NK-92 treated with Interleukin-12 subunit alpha and Interleukin-12 subunit beta, amount 100 ng/mL, for 24 hours (cell line): ENCODE measurements at places on chromosomes 11 and 22.

- DNase-seq = no peak
These were observed 149.4 kb upstream of the SNX19 start for GRCh38 chr11:131065435-131066413.

DNA sequence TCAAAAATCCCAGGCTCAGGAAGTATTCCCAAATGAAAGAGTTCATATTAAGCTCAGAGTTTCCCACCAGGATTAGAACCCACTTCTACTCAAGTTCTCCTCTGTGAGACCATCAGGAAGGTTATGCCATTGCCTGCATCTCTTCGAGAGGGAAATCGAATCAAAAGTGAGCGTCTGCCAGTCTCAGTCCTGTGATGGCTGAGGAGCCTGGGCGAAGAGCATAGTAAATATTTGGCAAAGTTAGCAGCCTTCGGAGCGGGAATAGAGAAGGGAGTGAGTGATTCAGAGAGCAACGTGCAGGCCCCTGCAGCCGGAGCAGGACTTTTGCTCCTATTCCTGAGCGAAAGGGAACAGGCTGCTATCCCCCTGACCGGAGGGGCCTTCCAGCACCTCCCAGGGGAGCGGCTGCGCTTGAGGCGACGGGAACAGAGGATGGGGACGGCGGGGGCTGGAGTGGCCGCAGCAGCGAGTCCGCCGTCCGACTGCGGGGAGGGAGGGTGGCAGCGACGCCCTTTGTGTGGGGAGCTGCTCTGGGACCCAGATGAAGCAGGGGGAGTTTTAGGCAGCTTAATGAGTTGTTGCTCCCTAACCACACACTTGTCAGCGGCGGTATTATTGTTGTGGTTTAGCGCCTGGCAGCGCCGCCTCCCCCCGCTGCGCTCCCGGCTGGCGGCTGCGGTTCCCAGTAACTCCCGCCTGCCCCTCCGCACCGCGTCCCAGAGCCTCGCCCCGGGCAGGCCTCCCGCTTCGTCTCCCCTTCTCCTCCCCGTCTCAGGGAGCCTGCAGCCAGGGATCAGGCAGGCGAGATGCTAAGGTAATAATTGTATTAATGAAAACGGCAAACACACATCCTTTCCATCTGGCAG, 21.7 kb upstream of the NRGN start:
- no peak for DNase-seq

GRCh38 chr22:49736538-49736937, 91.1 kb downstream of the BRD1 start:
- DNase-seq = no peak

- DNase-seq = no peak
These were observed 315.2 kb downstream of the BLID start for GRCh38 chr11:121800731-121801393.

GRCh38 chr11:9760193-9760575, 96.3 kb downstream of the SWAP70 start:
- DNase-seq = no peak

DNA sequence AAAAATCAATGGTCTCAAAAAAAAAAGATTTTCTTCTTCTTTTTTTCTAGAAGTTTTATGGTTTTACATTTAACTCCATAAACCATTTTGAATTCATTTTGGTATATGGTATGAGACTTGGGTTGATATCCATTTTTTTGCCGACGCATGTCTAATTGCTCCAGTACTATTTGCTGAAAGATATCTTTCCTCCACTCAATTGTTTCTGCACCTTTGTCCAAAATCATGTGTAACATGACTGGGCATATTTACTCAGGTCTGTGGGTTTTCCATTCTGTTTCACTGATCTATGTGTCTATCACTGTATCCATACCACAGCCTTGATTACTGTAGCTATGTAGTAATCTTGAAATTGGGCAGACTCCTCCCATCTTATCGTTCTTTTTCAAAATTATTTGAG, 15.6 kb upstream of the SCARF2 start:
- no peak for DNase-seq

DNA sequence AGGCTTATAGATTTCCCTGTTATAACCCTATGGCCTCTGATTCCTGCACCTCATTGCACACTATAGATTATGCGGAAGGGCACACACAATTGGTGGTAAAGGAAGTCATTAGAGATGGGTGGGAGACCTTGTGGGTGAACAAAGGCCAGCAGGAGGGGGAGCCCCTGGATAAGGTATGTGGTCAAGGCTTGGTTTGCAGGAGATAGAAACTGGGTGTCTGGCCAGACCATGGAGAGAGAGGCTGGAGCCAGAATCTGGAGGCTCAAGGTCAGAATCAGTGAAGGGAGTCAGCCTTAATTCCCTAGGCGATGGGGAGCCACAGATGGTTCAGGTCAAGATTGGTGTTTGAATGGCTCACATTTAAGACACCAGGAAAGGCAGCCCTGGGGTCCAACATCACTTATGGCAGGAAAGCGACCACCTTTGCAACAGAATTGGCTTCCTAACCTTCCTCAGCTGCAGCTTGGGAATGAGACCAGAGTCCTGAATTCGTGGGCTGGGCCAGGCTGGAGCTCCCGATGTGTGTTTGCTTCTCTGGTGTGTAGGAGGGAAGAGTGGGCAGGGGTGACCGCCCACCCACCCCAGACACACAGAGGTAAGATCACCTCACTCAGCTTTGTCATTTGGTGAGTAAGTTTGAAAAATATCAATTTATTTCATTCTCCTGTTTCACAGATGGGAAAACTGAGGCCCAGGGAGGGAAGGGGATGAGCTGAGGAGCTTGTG, 22.7 kb upstream of the SCUBE1 start:
- no peak for DNase-seq

DNA sequence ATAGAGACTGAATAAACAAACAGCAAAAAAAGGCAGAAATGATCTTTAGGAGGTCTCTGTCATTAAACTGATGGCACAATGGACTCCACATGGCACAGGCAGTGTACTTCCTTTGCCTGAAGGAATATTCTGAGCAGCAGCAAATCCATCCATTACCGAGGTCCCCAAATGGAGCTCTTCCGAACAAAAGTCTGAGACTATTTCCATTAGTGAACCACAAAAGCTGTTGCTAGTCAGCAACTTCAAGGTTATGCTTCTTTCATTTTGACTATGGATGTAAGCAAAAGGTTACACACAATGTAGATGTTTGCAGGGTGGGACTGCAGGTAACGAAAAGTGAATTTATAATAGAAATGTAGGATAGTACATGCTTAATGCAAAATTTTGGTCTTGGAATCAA, 14.5 kb downstream of the NARS2 start:
- no peak for DNase-seq

GRCh38 chr11:60951904-60952741, at the start of gene SLC15A3:
Gene SLC15A3, minus strand, starts transcription at chr11:60952176. Its CDS starts 625 bp downstream, at chr11:60951551.
- DNase-seq = no peak

DNA sequence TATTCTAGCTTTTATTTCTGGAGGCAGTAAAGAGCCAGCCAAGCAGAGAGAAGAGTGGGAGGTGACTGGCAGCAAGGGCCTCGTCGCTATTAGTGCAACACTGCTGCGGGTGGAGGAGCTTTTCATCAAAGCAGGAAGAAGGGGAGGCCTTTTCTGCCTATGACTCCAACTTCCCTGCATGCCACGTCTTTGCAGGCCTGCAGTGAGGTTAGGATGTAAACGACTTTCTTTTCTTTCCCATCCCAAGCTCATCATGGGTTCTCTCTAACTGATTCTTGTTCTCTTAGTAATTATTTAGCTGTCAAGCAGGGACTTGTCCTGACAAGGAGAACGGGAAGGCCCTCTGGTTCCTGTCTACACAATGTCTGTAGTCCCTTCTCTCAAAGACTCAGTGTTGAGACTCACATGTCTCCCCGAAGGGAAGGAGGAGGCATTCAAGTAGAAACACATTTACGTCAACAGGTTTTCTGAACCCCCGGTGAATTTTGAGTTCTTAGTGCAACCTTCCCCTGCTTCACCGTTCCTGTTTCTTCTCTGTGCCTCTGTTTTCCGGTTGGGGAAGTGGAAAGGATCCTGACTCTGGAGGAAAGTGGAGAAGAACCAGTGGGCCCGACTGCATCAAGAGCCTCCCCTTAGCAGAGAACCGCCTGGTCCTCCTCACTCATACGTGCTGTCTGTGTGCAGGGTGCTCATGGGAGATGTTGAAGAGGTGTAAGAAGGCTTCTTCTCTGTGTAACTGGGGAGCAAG, 56.9 kb downstream of the PACS1 start:
- no peak for DNase-seq

- no peak for DNase-seq
These were observed 154.9 kb upstream of the DDI1 start for GRCh38 chr11:103881584-103881983.

- DNase-seq = peak; percentile 5
These were observed 217.4 kb downstream of the SBF2 start for GRCh38 chr11:10076458-10077141.

DNA sequence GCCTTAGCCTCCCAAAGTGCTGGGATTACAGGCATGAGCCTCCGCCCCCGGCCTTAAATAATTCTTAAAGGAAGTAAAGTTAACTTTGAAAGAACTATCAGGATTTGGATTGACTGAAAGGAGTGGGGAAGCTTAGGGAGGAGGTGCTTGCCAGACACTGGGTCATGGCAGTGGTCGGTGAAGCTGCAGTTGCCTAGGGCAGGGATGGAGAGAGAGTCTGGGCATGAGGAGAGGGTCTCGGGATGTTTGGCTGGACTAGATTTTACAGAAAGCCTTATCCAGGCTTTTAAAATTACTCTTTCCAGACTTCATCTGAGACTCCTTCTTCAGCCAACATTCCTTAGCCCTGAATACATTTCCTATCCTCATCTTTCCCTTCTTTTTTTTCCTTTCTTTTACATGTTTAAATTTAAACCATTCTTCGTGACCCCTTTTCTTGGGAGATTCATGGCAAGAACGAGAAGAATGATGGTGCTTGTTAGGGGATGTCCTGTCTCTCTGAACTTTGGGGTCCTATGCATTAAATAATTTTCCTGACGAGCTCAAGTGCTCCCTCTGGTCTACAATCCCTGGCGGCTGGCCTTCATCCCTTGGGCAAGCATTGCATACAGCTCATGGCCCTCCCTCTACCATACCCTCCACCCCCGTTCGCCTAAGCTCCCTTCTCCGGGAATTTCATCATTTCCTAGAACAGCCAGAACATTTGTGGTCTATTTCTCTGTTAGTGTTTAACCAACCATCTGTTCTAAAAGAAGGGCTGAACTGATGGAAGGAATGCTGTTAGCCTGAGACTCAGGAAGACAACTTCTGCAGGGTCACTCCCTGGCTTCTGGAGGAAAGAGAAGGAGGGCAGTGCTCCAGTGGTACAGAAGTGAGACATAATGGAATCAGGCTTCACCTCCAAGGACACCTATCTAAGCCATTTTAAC, at the start of gene NNMT:
Gene NNMT (plus strand): TSS at position 724 of the 929 bp plus-strand sequence. CDS start 158 bp downstream, at position 882.
- DNase-seq = no peak

DNA sequence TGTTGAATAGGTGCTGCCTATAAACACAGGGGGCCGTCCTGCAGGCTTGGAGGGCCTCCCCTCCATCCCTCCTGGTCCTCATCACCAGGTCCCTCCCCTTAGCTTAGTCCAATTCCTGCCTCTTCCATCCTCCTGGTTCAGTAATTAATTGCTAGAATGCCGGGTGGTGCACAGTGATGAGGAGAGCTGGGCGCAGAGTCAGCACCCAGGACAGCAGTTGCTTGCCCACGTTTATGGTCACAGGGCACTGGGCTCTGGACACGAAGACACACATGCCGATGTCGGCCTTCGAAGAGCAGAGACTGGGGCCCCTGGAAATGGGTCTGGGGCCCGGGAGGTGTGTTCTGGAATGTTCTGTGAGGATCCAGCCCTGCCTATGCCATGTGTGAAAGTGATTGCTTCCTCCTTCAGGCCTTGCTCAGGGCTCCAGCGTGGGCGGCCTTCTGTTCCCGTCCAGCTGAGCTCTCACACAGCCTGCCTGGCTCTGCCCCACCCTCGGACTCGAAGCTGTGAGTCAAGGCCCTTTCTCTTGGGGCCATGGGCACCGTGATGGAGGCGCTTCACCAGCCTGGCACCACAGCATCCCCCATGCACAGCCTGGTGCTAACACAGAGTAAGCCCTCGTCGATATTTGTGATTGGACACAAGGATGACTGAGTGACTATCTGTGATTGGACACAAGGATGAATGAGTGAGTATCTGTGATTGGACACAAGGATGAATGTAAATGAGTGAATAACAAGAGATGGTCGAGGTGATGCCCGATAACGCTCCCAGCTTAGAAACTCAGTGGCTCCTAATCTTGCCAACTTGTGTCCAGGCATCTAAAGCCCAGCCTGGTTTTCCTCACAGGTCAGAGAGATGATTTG, 884.7 kb downstream of the BRD1 start:
- DNase-seq = no peak

GRCh38 chr11:30908272-30908671, 322.1 kb upstream of the MPPED2 start:
- no peak for DNase-seq

DNA sequence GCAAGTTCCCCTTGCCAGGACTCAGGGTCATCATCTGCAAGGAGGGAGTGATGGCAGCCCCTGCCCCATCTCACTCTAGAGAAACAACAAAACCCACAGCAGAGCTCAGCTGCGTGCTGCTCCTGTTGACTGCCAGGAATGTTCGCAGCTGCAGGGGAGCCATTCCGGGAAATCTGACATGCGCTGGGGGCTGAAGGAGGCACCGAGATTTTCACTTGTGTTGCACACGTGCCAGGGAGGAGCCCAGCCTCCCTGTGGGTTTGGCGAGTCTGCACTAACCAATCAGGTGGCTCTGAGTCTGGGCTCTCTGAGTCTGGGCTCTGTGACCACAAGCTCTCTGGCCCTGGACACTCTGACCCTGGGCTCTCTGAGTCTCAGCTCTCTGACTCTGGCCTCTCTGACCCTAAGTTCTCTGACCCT, 10.5 kb downstream of the FGF3 start:
- no peak for DNase-seq
